D341Med (cell line): ENCODE measurements at places on chromosomes 1 and 21.

GRCh38 chr1:150619576-150620509, 9.6 kb downstream of the ENSA start:
- peak; percentile 77 for DNase-seq

DNA sequence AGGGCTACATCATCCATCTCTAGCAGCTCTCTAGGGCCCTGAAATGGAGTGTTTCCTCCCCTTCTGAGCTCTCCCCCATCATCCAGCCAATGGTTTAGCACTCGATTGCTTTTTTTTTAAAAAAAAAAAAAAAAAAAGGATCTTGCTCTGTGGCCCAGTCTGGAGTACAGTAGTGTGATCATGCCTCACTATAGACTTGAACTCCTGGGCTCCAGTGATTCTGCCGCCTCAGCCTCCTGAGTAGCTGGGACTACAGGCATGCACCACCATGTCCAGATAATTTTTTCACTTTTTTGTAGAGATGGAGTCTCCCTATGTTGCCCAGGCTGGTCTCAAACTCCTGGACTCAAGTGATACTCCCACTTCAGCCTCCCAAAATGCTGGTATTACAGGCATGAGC, 12.1 kb upstream of the ITPKB start:
- no peak for DNase-seq

DNA sequence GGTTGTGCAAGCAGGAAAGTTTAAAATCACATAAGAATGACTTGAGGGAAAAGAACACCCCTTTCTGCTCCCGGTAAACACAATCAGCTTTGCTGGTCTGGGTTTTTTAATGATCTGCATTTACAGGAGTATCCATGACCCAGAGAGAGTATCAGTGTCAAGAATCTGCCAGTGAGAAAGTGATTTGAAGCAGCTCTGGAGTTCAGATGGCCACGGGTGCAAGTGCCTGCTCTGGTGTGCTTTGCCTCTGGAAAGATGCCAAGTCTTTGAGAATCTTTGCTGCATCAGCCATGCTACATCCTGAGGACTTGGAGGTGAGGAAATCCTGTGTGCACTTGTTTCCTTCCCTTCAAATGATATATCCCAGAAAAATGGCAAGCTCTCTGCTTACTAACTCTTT, 18.6 kb upstream of the MYSM1 start:
- DNase-seq = no peak

DNA sequence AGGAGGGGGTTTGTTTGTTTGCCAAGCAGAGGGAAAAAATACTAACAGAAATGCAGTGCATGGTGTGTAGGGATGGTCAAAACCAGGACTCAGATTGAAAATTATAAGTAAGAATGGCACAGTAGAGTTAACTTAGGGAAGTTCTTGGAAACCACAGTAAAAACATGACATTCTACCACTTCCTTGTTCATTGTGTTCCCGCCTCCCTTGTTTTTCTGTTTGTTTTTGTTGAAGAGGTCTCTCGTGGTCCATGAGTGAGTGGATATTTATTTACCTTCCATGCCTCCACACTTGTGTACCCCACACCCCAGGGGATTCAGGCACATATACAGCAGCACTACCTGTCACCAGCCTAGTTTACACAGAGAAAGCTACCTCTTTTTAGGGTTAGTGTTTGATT, 69.6 kb downstream of the OLFML2B start:
- DNase-seq = no peak

DNA sequence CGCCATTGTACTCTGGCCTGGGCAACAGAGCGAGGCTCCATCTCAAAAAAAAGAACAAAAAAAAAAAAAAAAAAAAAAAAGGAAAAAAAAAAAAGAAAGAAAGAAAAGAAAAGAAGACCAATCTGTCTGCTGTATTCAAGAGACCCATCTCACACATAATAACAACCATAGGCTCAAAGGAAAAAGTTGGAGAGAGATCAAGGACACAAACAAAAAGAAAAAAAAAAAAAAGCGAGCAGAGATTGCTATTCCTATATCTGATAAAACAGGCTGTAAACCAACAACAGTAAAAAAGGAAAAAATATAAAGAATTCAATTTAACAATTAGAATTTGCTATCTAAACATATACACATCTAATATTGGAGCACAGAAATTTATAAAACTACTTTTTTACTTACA, 150.4 kb downstream of the BRINP3 start:
- no peak for DNase-seq

DNA sequence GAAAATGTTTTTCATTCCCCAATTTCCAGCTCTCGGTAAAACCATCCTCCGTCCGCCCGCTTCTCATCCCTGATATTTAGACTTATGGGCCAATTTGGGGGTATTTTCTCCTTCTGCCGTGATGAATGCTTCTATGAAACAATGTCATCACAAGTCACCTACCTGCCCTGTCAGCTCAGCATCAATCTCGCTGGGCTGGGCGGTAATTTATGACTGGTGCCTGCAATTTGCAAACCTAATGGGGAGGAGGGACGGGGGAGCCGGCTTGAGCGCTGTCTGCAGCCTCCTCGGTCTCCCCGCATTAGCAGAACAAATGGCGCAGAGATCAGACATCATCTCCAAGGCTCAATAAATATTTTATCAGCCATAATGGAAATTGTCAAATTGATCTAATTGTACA, 72.1 kb downstream of the PRDM16 start:
- DNase-seq = no peak

- peak; percentile 79 for DNase-seq
These were observed at the start of gene ZBTB8B for GRCh38 chr1:32464716-32465577. Gene ZBTB8B, plus strand, starts transcription at chr1:32465072. Its CDS starts 5,553 bp downstream, at chr1:32470625.

- no peak for DNase-seq
These were observed 2.1 kb downstream of the MXRA8 start for GRCh38 chr1:1356166-1356795.

DNA sequence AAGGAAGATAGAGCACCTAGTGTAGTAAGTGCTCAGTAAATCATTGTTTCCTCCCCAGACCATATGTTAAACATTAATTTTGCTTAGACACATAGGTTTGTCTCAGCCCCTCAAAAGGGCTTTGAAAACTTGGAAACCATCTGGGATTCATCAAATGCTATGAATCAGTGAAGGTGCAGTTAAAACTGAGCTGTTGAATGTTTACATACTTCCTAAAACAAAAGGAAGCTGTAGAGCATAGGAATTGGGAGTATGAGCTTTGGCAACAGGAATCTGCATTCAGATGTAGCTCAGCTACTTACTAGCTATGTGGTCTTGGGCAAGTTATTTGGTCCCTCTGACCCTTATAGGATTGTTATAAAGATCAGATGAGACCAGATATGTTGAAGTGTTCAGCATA, 18.7 kb upstream of the PODN start:
- no peak for DNase-seq

DNA sequence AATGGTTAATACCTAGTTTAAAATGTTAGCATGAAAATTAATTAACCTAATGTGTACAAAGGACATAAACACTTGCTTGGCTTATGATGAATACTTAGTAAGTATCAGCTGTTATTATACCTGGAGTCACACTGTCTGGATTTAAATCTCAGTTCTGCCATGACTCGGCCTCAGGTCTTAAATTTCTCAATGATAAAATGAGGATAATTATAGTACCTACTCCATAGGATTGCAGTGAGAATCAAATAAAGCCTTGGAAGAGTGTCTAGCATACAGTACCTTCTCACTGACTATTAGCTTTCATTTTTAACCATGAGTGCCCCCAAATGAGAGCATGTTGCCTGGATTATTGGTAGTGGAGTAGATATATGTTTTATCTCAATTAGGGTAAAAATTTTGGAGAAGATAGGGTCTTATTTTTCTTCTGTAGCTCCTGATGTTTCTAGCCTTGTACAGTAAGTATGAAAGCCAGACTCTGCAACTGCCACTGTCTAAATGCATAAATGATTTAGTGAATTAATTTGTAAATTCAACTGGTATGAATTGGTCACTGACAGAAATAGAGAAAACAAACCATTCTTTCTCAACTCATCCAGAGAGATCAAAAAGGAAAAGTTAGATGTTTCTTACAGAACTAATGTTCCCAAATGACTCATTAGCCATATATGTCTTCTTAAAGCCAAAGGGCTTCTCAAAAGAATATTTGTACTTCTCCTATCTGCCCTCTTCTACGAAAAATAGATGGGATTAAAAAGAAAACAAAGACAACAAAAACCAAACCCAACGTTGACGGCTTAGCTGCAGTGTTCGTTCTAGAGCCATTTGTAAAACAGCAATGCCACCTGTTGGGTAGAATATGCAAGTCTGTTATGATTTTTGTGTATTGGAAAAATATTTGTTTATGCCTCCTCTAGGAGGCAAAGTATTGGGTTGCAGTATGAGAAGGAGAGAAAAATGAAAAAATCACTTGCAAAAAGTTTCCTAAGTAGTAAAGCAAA, 53.8 kb upstream of the MROH9 start:
- DNase-seq = peak; percentile 40

DNA sequence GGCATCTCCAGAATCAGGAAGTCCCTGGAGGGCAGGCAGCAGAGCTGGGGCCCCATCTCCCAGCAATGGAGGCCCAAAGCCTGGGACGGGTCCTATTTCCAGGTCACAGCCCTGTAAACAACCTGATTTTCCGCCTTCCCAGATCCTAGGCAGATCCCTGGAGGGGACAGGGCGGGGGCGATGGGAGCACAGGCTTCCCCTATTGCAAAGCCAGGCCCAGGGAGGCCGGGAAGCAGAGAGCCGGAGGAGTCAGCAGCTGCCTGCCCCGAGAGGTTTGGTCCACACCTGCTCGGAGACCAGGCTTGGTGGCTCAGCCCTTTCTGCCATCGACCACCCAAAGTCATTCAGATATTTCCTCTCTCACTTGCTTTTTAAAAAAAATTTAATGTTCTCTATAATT, 29.2 kb downstream of the CASZ1 start:
- no peak for DNase-seq

DNA sequence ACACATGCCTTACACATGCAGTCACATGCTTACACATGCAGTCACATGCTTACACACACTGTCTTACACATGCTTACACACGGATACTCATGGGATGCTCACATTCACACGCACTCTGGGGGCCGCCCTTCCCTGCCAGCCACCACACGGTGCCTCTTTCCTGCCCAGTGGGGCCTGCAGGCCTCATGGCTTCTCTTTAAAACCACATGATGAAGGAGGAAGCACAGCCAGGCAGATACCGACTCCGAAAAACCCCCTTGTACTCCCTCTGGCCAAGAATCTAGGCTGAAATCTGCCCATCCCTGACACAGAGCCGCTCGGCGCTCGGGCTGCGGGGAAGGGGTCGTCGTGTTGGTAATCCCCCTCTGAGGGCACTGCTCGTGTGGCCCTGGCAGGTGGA, 113.0 kb downstream of the PRDM16 start:
- DNase-seq = no peak

DNA sequence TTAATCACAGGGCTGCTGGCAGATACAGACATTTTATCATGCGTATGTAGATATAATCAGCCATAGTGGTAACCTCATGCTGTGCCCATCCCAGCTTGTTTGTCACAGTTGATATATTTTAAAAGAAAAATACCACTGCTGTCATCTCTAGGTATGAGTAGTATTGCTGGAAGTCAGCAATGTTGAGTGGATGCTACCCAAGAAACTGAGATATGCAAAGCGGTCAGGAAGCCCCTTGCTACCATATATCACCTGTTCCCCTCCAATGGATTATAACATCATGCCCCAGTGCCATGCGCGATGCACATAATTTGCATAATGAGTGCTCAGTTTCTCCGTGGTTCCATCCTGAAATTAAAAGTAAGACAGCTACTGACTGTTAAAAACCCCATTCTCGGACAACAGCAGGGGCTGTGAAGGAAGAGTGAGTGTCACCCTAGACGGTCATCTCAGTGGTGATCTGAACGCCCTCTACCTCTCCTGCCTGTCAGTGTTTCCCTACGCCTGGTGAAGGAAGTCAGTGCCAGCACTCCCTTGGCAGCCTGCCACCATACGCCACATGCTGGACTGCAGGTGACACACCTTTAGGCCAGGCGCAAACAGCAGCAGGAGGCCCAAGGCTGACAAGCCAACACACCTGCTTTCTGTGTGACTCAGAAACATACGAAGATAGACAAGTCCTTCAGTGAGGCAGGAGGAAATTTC, 2.7 kb downstream of the IL10RB start:
- DNase-seq = no peak

DNA sequence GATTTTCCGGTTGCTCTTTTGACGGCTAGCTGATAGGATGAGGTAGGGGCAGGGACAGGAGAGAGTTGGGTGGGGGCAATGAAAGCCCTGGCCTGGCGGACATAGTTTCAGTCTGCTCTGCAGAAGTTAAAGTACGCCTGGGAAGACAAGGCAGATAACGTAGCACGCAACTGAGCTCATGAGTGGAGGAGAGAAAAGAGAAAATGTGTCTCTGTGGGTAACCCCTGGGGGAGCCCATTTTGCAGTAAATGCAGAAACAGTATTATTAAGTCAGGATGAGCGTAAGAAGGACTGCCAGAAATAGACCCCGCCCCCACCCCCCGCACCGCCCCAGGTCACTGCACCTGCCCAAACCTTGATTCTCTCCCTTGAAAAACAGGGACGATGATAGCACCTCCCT, 51.7 kb upstream of the TARBP1 start:
- DNase-seq = no peak

DNA sequence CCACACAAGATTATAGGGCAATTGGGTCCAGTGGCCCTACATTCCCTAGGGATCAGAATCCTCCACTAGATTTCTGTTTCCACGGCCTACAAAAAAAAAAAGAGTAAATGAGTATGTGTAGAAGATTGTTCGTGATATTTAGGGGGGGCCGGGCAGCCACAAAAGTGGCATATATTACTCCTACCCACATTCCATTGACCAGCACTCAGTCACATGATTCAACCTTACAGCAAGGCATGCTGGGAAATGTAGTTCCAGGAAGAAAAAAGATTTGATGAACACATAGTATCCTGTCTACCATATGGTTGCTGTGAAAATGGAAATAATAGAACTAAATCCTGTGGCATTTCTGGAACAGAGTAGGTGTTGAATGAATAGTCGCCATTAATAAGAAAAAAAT, 43.4 kb upstream of the GJB5 start:
- DNase-seq = no peak

- DNase-seq = no peak
These were observed 6.6 kb upstream of the TMEM167B start for GRCh38 chr1:109083923-109084322.

GRCh38 chr1:4265836-4266235, 365.8 kb upstream of the C1orf174 start:
- DNase-seq = no peak

- no peak for DNase-seq
These were observed 285.6 kb downstream of the GRIK1 start for GRCh38 chr21:29654203-29654602.
